G401 (cell line): ENCODE measurements at places on chromosomes 4 and X. TPM values are rescaled to one million over a fixed set of nuclear protein-coding genes. Genes with fewer than 3 reads are reported as not detected.

DNA sequence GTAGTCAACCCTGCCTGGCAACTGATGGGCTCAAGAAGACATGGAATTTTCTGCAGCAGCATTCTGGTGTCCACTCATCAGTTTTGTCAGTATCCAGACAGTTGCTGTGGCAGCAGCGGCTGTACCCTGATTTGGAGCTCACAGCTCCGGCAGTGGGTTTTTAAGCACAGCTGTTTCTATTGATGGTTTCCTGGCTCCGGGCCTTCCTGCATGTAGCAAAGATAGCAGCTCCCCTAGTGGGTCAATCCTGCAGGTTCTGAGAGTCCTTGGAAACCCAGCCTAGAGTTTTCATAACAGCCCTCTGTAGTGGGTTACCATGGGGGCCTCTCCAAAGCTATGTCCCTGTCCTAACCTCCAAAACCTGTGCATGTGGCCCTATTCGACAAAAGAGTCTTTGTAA lies 84.0 kb upstream of the ATP6AP2 start:
- DNase-seq = no peak

GRCh38 chr4:125303821-125304220 lies 10.9 kb upstream of the FAT4 start:
- DNase-seq = no peak

The GPRIN3 gene
- 0.55 and 1.5 TPM in 2 replicates for total RNA-seq

The ART3 gene
- total RNA-seq = not detected in 2 replicates

The GPR34 gene
- total RNA-seq = not detected in 2 replicates

The CT45A5 gene
- total RNA-seq = 0.61 TPM in 1 of 2 replicates, not detected in the other

- no peak for DNase-seq
Measured at GRCh38 chr4:158020734-158021346, 152.0 kb downstream of the GASK1B start.

- no peak for DNase-seq
Measured at GRCh38 chr4:8422327-8422726, 18.2 kb downstream of the ACOX3 start.

GRCh38 chr4:33088713-33089112 lies 2368.5 kb downstream of the PCDH7 start:
- DNase-seq = no peak

- no peak for DNase-seq
Measured at GRCh38 chr4:139942241-139942640, 211.7 kb downstream of the MAML3 start.

The CENPVL3 gene
- total RNA-seq = 0.31 and 0.44 TPM in 2 replicates
